ENCODE measurements at places on chromosomes 2 and 18.

DNA sequence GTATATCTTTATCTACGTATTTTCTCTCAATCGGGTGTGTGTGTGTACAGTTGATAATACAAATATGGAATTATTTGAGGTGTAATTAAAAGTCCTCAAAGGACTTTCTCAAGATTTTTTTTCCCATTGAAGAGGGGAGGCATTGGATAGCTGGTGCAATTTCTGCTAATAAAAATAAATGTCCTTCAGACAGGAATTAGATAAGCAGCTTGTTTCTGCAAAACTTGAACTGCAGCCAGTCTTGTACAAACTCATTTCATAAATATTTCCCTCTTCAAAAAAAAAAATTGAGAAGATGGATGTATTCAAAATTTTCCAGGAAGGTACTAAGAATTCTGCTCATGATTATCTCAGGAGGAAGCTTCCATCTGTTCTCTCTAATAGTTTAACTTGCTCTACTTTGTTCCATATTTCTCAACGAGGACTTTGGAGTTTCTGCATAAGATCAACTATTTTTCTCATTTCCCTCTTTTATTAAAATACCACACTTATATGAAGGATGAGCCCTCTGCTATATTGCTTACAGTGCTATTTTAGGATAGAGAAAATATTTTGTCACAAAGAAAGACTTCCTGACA, 33.0 kb upstream of the GLS start:
- DNase-seq: no peak

- no peak for DNase-seq
Observed at GRCh38 chr18:77755187-77755586, 505.5 kb downstream of the GALR1 start.

GRCh38 chr2:190996947-190997346, 17.0 kb downstream of the STAT1 start:
- no peak for DNase-seq

GRCh38 chr18:30343090-30343489, 699.5 kb downstream of the DSC3 start:
- no peak for DNase-seq
